ENCODE measurements at places on chromosomes 6 and 20.

GRCh38 chr6:96164802-96165201 lies 149.0 kb downstream of the FUT9 start:
- no peak for DNase-seq

- no peak for DNase-seq
Observed at GRCh38 chr20:53281557-53282117, 309.5 kb downstream of the TSHZ2 start.

DNA sequence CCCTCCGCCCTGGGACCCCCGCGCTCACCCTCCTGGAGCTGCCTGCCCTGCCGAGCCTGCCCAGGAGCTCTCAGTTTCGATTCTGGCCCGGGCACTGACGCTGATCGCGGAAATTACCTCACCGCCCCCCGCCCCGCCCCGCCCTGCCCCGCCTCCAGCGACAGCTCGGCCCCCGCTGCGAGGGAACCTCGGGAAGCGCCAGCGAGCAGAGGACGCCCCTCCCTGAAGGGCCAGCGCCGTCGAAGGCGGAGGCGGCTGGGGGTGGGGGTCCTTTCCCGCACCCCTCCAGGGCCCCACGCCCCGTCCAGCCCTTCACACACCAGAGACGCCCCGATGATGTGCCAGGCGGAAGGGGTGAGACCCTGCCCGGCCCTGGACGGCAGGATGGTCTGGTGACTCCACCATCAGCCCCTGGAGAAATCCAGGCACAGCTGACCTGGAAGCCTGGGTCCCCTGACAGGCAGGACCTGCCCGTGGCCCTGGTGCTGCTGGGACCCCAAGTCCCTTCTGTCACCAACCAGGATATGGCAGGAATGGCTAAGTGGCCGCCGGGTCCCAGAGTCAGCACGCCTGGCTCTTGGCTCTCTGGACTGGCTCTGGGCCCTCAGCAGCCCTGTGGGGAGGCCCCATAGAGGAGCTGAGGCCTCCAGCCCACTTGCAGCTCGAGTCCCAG lies at the start of gene HELZ2:
Gene HELZ2 (minus strand): TSS at position 84 of the 673 bp plus-strand sequence. CDS start 1,854 bp downstream, outside the sequence.
- peak; percentile 60 for DNase-seq

DNA sequence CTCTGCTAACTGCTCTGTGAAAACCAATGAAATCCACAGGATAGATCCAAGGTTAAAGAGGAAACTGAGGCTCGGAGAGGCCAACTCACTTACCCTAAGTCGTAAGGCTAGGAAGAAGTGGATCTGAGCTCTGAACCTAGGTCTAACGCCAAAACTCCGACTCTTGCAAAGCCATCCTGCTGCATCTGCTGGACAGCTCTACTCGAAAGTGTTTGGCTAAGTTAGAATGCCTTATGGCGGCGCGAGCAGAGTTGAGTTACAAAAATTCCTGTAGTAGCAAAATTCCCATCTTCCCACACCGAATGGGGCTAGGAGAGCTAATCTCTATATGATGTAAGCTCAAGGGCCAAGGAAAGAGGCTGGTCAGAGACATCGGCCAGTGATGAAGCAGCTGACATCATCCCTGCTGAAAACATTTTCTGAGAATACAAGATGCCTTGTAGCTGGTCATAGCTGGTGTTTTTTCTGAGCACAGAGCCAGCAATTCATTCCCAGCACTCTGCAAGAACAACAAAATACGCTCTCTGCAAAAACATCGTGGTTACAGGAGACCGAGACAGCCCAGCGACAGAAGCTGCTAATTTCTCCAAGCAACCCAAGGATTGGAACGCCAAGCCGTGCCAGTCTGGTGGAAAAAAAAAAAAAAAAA lies 1.8 kb downstream of the SPATA2 start:
- no peak for DNase-seq

- no peak for DNase-seq
Observed at GRCh38 chr6:120164531-120164930, 815.0 kb upstream of the MAN1A1 start.

GRCh38 chr20:12969071-12969669 lies 39.6 kb upstream of the SPTLC3 start:
- DNase-seq: no peak

DNA sequence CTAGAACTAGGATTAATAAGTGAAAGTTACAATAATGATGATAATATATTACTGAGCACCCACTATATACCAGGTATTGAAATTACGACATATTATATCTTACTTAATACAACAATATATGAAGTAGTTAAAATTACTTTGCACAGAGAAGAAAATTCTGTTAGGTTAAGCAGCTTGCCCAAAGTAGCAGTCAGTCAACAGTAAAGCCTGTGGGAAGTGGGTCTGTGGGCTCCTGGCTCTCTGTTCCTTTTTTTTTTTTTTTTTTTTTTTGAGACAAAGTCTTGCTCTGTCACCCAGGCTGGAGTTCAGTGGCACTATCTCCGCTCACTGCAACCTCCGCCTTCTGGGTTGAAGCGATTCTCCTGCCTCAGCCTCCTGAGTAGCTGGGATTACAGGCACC lies 4.8 kb upstream of the GTF2H4 start:
- DNase-seq: no peak

GRCh38 chr20:33568378-33568777 lies 78.5 kb downstream of the CBFA2T2 start:
- DNase-seq: no peak

DNA sequence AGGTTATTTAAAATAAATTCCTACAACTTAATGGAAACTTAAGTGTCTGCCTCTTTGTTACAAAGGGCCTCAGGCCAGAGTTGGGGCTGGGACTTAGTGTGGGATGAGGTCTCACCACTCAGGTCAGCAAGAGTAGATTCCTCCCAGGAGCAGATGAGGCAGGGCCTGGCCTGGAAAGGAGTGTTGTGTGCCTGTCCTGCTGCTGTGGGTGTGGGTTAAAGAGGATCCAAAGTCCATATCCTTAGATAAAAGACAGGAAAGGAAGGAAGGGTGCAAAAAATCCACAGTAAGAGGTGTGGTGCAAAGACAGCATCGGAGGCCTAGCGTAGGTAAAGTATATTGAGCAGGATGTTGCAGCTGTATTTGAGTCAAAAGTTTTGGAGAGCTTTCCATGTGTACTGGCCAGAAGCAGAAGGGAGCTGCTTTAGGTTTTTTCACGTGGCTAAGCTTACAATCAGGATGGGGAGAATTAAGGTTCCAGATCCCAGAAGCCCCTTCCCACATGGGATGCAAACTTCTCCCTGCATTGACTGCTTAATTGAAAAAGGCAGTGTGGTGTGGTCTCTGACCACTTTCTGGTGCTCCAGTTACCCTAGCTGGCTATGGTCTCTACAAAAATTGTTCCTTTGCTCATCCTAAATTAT lies 12.8 kb upstream of the PLCG1 start:
- no peak for DNase-seq

- DNase-seq: no peak
Observed at GRCh38 chr20:1825507-1825906, 69.7 kb upstream of the SIRPA start.

- DNase-seq: no peak
Observed at GRCh38 chr20:54047048-54047447, 23.3 kb downstream of the BCAS1 start.

DNA sequence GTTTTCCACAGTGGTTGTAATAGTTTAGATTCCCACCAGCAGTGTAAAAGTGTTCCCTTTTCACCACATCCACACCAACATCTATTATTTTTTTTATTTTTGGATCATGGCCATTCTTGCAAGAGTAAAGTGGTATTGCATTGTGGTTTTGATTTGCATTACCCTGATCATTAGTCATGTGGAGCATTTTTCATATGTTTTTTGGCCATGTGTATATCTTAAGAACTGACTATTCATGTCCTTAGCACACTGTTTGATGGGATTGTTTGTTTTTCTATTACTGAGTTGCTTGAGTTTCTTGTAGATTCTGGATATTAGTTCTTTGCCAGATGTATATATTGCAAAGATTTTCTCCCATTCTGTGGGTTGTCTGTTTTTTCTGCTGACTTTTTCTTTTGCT lies 820.1 kb downstream of the TENT5A start:
- DNase-seq: no peak

GRCh38 chr6:44304282-44305199 lies 8.6 kb downstream of the AARS2 start:
- no peak for DNase-seq

- DNase-seq: no peak
Observed at GRCh38 chr6:133587546-133588160, 301.3 kb upstream of the TCF21 start.

GRCh38 chr20:41272339-41272738 lies 45.2 kb downstream of the ZHX3 start:
- DNase-seq: no peak

GRCh38 chr6:137717074-137718073 lies 149.7 kb upstream of the TNFAIP3 start:
- DNase-seq: peak; percentile 75

DNA sequence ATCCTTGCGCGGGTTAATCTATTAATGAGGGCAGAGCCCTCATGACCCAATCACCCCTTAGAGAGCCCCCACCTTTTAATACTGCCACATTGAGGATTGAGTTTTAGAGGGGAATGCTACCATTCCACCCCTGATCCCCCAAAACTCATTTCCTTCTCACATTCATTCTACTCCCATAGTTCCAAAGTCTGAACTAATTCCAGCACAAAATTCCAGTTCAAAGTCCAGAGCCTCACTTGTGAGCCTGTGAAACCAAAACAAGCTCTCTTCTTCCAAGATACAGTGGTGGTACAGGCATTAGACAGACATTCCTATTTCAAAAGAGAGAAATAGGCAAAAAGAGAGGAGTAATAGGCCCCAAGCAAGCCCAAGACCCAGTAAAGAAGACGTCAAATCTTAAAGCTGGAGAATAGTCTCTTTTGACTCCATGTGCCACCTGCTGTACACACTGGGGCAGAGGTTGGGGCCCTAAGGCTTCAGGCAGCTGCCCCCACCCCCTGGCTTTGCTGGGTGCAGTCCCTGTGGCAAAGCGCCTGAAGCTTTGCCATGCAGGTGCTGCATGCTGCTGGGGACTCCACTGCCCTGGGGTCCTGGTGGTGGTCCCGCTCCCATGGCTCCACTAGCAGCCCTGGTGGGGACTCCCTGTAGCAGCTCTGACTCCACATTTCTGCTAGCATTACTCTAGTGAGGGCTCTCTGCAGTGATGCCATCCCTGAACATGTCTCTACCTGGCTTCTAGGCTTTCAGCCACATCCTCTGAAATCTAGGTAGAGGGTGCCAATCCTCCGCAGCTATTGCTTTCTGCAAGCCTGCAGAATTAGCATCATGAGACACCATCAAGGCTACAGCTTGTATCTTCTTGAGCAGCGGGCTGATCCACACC lies 41.3 kb downstream of the RSPH3 start:
- DNase-seq: no peak

- no peak for DNase-seq
Observed at GRCh38 chr20:51876313-51876940, 74.1 kb upstream of the SALL4 start.

GRCh38 chr20:54555150-54555549 lies 79.8 kb downstream of the DOK5 start:
- DNase-seq: no peak

Measured in T-cell (primary cell).